ENCODE measurements at places on chromosomes 13 and 19. TPM values are rescaled to one million over a fixed set of nuclear protein-coding genes. Genes with fewer than 3 reads are reported as not detected.
A peak's percentile ranks its signal among the peaks of the same experiment; 100 is the strongest.

DNA sequence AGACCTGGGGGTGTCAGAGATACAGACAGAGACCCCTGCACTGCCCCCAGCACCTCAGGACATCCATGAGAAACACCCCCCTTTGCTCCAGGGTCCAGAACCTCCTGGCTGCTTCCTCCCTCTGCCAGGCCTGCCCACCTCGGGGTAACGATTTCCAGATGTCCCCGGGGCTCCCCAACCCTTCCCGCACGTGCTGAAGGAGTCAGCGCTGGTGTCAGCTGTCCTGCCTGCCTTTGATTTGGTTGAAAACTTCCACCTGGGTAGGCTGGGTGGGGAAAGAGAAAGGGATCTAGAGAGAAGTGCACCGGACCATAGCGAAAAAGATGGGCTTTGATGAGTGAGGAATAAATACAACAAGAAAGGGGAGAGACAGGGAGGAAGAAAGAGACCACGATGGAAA lies 1.5 kb upstream of the CGB7 start:
- no peaks in the 10 kb centered on the region for H3K36me3 ChIP-seq
- no peak overlapping the region for H3K4me3 ChIP-seq
- DNase-seq, result no peak
- H3K4me1 ChIP-seq, result no peaks in the 10 kb centered on the region

- no peak overlapping the region for H3K4me3 ChIP-seq
- no peak overlapping the region for H3K27ac ChIP-seq
- H3K36me3 ChIP-seq, result no peaks in the 10 kb centered on the region
Observed at GRCh38 chr19:41785653-41786052, 10.7 kb upstream of the CEACAM3 start.

GRCh38 chr19:32673573-32673972 lies 1.4 kb downstream of the ANKRD27 start:
- peaks cover 32% of the 10 kb centered on the region for H3K4me1 ChIP-seq
- DNase-seq, result no peak
- peaks cover 6% of the 10 kb centered on the region for H3K27me3 ChIP-seq
- H3K27ac ChIP-seq, result no peak overlapping the region
- peak overlapping the region; percentile 84 for H3K4me3 ChIP-seq

The HAUS5 gene
- 10.3 TPM for total RNA-seq

The MUC16 gene
- not detected for total RNA-seq

Measured in adrenal gland (tissue), 19 donors.